Activated CD8-positive, alpha-beta memory T cell treated with anti-CD3 and anti-CD28 coated beads for 24 hours (primary cell): ENCODE measurements at places on chromosomes 6 and 20.
A peak's percentile ranks its signal among the peaks of the same experiment; 100 is the strongest.

DNA sequence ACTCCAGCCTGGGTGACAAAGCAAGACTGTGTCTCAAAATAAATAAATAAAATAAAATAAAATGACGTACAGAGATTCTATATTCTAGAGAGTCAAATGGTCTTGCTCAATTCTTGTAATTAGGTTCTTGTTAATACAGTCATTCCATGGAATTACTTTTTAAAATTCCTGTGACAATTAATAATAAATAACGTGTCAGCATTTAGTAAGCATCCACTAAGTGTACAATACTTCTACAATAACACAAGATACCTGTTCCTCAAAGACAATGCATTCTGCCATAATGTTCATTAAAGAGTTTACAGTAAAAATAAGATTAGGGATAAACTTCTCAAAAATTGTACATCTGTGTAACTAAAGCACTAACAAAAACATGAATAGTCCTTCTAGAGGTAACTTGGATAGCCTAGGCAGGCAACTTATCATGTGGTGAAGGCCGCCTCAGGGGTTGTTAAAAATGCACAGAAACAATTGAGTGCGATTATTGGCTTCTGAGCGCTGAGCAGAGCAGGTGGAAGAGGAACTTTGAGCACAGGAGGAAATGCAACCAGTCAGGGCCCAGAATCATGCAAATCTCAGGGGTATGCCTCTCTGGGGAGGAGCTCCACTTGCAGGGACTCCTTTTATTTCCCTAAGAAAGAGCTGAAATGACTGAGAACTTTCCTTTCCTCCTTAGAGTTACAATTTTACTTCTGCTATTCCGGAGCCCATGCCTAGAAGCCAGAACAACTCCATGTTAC is 37.1 kb downstream of the QRSL1 start:
- DNase-seq = no peak

DNA sequence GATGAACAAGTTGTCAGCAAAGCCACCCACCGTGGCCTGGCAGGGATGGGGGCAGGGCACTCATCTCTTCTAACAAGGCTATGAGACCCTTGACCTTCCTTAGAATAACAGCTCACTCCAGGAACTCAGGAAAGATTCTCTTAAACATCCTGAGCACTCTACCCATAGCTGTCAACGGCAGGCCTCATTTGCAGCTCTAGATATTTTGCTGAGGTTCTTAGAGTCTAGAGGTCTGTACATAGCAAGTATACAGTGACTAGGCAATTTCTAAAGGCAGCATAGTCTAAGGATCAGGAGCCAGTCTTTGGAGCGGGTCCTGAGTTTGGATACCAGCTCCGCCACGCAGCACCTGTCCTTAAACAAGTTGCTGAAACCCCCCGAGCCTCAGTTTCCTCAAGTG is 11.7 kb downstream of the TRERF1 start:
- peak; percentile 46 for DNase-seq

DNA sequence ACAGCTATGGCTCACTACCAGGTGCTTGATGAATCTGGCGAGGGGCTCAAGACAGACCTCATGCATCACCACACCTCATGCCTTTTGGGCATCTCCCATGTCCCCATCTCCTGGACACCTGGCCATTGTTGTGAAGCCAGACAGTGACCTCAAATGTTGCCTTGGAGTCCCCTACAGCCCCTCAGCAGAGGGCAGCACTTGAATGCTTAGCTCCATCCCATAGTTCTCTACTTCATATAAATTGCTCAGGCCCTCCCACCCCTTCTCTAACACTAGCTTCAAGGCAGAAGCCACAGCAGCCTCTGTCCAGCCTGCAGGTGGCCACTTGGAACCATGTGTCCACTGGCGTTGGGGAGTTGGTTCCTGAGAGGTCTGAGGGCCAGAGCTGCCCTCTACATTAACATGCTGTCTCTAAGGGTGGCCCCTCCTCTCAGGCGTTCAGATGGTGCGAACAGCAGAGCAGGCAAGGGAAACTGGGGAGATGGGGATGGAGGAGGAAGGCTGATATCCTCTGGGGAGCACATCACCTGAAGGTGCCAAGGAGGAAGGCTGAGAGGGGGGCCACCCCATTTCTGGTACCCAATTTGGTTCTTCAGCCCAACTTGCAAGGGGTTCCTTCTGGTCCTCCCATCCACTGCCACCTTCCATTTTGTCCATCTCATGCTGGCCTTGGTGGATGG is 31.3 kb downstream of the MOCS1 start:
- no peak for DNase-seq

- DNase-seq = no peak
Observed at GRCh38 chr6:152571089-152571488, 66.1 kb downstream of the SYNE1 start.

DNA sequence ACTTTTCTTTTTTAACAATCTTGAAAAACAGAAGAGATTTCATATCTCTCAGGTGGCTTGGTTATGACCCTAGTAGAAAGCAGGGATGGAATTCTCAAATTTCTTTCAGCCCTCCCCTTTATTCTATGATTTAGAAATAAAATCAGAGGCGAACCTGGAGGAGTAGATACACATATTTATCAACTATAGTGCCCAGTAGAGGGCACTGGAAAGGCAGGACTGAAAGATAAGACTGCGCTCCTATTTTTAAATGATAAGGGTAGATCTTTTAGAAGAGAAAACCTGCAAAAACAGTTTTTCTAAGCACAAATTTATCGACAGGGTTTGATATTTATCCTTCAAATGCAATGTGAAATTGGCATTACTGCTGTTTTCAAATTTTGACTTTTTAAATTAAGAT is 1296.6 kb downstream of the EPHA7 start:
- DNase-seq = no peak

- no peak for DNase-seq
Observed at GRCh38 chr6:2503816-2504494, 246.8 kb downstream of the MYLK4 start.

DNA sequence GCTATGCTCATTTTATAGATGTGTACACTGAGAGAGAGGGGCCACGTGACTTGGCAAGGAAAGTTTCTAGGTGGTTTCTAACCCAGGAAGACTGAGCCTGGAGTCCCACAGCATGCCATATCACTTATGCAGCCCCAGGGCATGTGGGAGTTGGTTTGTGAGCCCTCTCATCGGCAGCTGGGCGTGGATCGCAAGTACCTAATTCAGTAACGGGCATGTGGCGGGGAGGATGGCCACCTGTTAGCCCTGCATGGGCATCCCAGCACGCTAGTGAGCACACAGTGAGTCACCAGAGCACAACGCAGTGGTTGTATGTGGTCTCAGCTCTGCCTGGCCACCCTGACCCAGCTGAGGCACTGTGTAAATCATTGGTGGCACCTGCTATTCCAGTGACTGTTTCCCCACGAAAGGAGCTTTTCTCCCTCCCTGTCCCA is 88.3 kb downstream of the NINL start:
- DNase-seq = no peak

DNA sequence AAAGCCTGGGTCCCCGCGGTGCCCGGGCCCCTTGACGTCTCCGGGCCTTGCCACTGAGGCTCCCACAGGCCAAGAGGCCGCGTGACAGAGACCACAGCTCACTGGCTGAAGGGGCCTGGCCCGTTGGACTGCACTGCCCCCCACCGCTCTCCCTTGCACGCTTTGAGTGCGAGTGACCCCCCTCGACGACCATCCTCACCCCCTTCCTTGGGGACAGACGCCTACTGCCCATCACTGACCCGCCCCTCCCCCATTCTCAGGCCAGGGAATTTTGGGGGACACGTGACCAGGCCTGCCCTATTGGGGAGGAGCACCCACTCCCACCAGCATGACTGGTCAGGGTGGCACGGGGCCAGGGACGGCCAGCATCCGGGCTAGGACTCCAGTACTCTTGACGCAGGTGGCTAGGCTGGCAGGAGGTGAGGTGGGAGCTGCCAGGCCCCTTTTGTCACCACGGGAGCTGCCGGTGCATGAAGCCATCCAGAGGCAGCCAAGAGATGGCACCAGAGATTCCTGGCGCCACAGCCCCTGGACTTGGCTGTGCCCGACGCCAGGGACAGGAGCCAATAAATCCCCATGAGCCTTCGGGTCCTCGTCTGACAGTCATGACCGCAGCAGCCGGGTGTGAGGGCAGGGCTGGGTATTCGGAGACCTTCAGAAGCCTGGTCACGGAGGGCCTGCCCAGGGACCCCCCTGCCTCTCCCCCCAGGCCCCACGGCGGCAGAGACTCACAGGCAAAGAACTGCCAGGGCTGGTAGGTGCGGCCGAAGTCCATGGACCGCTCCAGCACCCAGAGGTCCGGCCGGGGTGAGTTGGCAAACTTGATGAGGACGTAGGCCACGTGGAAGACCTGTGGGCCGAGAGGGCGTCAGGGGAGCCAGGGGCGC is 14.5 kb downstream of the LAMA5 start:
- no peak for DNase-seq

DNA sequence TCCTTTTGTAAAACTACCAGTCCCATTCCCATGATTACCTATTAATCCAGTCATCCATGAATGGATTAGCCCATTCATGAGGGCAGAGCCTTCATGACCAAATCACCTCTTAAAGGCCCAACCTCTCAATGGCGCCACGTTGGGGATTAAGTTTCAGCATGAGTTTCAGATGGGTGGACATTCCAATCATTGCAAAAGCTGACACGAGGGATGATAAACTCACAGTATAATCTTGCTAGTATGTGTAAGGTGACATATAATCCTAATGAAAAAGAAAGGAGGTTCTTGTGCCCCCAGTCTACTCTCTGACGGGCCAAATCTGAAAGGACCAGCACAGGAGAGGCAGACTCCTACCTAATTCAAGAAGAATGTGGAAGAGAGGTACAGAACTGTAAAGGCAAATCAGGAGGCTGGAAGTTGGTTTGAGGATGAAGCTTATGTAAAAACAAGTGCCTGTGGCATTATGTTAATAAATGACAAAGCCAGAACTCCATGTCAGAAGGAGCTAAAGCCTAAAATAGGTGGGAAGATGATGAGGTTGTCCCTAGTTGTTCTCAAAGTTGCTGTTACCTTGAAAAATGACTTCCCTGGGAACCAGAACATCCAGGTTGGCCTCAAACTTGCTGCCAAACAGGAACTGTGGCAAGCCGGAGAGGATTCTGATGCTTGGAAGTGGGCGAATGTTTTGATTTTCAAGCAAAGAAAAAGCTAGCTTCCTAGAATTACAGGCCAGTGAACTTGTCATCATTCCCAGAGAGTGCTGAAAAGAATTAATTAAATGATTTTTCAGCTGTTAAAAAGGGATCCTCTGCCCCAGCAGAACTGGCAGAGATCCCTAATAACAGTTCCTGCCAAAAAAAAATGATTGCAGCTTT is 106.5 kb upstream of the TIAM2 start:
- DNase-seq = no peak

GRCh38 chr6:3912361-3913076 is 63.3 kb downstream of the FAM50B start:
- DNase-seq = no peak

- no peak for DNase-seq
Observed at GRCh38 chr6:113112086-113112485, 745.1 kb upstream of the MARCKS start.

- DNase-seq = no peak
Observed at GRCh38 chr20:25283221-25283951, 35.5 kb downstream of the PYGB start.

DNA sequence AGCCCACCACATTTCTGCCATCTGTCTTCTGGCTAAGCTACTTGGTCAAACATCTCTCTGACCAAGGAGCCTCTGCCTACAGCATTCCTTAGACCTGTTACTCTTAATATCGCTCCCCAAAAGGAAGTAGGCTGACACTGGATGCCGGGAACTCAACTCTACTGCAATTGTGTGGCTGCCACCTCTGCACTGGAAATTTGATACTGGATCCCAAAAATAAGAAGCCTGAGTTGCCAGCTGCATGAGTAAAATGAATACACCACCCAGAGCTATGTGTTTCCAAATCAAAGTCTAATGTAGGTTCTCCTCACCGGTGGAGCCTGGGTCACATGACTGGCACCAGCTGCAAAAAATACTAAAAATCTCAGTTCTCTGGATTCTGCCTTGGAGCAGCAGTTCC is 36.9 kb downstream of the UNC5CL start:
- DNase-seq = no peak

- no peak for DNase-seq
Observed at GRCh38 chr6:136958168-136958567, 36.1 kb downstream of the SLC35D3 start.

DNA sequence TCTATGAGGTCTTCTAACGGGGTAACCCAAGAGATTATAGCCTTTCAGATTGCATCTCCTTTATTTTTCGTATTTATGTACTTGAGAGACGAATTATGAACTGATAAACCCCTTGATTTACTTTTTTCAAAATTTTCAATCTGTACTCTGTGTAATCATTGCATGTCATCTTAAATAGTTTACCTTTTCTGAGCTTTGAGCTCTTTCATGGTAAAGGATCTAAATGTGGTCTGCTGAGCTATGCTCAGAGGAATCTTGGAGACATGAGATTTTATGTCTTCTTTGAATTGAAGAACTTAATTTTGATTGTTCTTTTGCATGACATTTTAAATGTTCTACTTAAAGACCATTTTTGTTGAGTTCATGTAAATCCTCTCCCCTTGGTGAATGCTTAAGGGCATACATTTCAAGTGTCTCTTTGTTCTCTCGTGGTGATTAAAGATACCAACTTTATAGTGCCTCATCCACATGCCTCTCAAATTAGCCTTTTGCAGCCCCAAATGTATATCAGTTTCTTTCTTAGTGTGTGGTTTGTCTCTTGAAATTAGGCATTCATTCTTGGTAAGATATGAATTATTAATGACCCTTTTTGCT is 116.3 kb upstream of the SCGN start:
- DNase-seq = no peak

DNA sequence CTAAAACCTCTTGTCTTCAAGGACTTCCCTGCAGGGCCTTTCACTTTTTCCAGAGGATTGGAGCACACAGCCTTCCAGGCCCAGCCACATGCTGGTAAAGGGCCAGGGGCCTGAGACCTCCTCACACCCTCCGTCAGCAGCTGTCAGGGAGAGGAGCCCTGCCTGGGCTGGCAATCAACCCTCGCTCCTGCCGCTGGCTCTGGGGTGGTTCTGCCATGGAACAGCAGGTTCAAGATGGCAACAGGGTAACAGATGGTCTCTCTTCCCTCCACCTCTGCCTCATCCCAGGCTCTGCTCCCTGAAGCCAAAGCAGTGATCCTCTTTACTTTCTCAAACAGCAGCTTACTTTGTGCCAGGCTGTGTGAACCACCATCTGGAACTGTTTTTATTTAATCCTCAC is 23.8 kb downstream of the PCNA start:
- DNase-seq = no peak

- DNase-seq = no peak
Observed at GRCh38 chr6:163627274-163628062, 212.9 kb downstream of the QKI start.

GRCh38 chr6:141326925-141327324 is 805.8 kb upstream of the GJE1 start:
- no peak for DNase-seq

- DNase-seq = no peak
Observed at GRCh38 chr6:14924126-14925024, 321.5 kb upstream of the JARID2 start.
